Vagina (tissue), 2 donors: ENCODE measurements at places on chromosomes 1 and 21.

GRCh38 chr21:36132696-36133095, 2.2 kb upstream of the CBR3 start:
- no peak for DNase-seq

- DNase-seq, result no peak
Measured at GRCh38 chr1:223006917-223007648, 136.0 kb downstream of the TLR5 start.

DNA sequence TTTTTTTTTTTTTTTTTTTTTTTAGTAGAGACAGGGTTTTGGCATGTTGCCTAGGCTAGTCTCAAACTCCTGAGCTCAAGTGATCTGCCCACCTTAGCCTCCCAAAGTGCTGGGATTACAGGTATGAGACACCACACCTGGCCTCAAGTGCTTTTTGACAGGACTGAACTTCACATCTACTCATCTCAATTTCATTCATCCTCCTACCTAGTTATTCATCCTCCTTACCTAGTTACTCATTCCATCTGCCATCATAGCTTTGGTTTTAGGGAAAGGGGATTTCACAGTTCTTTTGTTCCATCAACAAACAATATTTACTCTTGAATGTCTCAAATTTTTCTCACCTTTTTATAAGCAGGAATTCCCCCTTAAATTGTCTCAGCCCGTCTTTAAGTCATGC, 38.6 kb upstream of the RALGPS2 start:
- DNase-seq, result no peak

GRCh38 chr1:244751271-244751895, 84.1 kb upstream of the COX20 start:
- no peak for DNase-seq

DNA sequence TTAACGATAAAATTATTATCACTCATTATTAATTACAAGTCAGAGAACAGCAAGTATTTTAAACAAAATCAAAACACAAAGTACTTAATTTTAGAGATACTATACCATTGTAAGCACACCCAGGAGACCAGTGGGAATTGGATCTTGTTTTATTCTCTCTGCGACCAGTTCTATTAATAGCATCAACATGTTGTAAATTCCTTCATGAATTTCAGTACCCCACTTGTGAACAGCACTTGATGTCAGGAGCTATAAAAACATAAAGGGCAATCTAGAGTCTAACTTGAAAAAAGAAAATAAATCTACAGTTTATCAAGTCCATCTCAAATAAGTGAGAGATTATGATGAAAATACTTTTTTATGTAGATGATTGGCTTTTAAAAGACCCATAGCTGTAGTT, 42.9 kb downstream of the USP24 start:
- no peak for DNase-seq

DNA sequence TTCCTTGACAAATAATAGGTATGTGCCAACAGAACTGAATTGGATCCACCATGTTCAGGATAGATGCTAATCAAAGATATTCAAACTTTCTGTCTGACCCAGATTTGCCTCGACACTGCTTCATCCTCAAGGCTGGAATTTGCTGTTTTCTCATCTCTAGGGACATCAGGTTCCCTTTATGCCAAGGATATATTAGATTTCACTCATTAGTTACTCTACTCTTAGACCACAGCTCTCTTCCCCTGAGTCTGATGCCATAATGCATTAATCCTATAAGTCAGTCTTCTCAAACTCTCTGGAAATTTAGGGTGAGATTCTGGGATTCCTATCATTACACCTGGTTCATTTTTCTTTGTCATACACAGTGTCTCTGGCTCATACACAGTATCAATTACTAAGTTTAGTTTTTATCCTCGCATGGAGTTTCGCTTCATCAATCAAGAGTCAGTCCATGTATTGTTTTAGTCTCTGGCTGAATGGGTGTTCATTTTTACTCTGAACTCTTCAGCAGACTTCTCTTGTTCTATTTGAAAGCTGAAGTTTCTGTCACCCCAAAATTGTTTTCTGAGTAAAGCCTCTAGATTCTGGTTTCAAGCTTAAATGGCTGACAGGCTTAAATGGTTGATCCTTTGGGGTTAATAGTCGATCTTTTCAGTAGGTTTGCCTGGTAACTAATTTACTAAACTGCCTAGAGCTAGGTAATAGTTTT, 9.3 kb upstream of the DCAF6 start:
- no peak for DNase-seq

- DNase-seq, result no peak
Measured at GRCh38 chr1:215004121-215004827, 78.3 kb upstream of the KCNK2 start.

- no peak for DNase-seq
Measured at GRCh38 chr1:25843483-25843882, 15.8 kb downstream of the AUNIP start.
